ENCODE measurements at places on chromosomes 6 and 20. TPM values are rescaled to one million over a fixed set of nuclear protein-coding genes. Genes with fewer than 3 reads are reported as not detected.

GRCh38 chr20:11833825-11834224, 83.9 kb upstream of the BTBD3 start:
- no peak for DNase-seq

- H3K4me3 ChIP-seq, result no peak overlapping the region
- no peak for DNase-seq
- H3K36me3 ChIP-seq, result no peaks in the 10 kb centered on the region
These were observed 407.8 kb downstream of the CBLN4 start for GRCh38 chr20:55597526-55597925.

DNA sequence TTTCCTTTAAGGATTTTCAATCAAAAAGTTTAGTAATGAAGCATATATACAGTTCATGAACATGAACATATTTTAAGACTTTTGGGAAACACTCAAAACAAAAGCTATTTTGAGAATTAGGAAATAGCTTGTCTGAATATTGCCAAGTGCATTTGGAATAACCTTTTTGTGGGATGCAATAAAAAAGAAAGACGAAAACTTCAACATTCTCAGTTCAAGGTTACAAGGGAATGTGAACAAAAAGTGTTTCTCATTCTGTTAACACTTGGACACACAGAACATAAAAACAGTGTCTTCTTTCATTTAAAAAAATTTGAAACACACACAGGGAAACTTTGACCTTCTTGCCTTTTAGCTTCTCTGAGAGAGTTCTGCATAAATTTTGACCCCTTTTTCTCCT, 72.7 kb upstream of the TCF21 start:
- H3K27ac ChIP-seq, result no peak overlapping the region
- DNase-seq, result no peak
- peaks cover 11% of the 10 kb centered on the region for H3K4me1 ChIP-seq
- H3K27me3 ChIP-seq, result peaks cover 16% of the 10 kb centered on the region

DNA sequence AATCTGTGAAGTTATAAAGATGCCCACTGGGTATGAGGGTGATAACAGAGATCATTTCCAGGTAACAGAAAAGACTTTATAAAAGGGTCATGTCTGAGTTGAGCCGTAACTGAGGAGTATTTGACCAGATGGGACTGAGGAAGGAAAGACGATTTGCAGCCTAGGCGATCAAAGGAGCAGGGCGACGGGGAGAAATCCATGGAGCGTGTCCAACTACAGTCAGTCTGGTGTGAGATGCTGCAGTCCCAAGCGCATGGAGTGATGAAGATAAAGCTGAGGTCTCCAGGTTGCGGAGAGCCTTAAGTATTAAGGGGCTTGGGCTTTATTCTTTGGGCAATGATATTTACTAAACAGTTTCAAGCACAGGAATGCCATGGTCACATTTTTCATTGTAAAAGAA, 166.7 kb downstream of the PRKN start:
- no peak overlapping the region for H3K27ac ChIP-seq
- DNase-seq, result no peak
- no peak overlapping the region for H3K4me3 ChIP-seq
- H3K36me3 ChIP-seq, result peaks cover 21% of the 10 kb centered on the region

- no peaks in the 10 kb centered on the region for H3K27me3 ChIP-seq
- no peak overlapping the region for H3K27ac ChIP-seq
- peaks cover 24% of the 10 kb centered on the region for H3K4me1 ChIP-seq
- no peak overlapping the region for H3K4me3 ChIP-seq
- DNase-seq, result no peak
- H3K36me3 ChIP-seq, result peaks cover 45% of the 10 kb centered on the region
These were observed 12.3 kb downstream of the PPIL1 start for GRCh38 chr6:36862164-36862847.

DNA sequence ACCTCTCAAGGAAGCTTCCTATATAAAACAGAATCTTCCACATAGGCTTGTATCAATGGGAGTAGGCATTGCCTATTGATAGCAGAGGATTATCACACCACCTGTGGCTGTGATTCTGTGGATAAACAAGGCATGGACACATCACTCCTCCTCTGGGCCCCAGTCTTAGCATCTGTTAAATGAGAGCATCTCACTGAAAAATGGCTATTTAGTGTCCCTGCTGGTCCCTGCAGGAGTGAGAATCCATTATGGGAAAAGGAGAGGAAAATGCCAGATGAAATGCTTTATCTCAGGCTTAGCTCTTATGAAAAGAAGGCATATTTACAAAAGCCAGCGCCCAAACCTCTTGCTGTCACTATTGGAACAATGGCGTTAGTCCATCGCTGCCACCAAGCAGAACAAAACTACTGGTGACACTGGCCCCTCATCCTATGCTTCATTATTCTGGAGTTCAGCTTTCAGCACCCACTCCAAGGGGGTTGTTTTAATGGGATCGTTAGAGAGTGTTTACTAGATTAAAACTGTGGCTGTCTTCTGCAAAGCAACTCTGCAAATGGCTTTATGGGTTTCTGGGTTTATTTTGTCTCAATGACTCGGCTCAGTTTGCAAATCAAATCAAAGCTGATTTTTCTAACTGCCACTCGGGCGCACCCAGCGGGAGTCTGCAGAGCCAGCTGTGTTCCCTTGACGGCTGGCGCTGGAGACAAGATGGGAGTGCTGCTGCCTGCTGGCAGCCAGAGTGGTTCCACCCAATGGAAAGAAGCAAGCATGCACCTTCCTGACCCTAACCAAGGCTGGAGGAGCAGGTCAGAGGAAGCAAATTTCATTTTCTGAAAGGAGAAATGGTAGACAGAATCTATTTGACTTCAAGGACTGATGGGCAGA, 658.8 kb upstream of the CHD6 start:
- H3K36me3 ChIP-seq, result no peaks in the 10 kb centered on the region
- H3K4me3 ChIP-seq, result no peak overlapping the region
- no peaks in the 10 kb centered on the region for H3K27me3 ChIP-seq
- no peak overlapping the region for H3K27ac ChIP-seq

DNA sequence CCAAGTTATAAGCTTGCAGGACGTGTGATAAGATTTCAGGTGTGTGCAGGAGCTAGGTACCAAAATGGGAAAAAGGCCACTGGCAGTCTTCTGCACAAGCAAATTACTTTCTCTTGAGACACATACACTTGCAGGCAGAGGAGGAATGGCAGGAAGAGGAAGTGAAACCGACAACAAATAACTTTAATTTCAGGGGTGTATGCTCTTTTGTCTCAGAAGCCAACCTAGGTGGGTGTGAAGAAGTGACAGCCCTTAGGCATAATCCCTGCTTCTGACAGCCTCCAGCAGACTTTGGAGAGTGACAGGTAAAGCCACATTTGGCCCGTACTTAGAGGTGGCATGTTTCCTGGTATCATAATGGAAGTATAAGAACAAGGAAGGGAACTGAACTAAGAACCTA, 118.8 kb upstream of the TRAF3IP2 start:
- peaks cover 44% of the 10 kb centered on the region for H3K36me3 ChIP-seq
- DNase-seq, result peak; percentile 33
- peak overlapping the region; percentile 77 for H3K27ac ChIP-seq
- H3K27me3 ChIP-seq, result no peaks in the 10 kb centered on the region
- H3K4me1 ChIP-seq, result peaks cover 81% of the 10 kb centered on the region
- peak overlapping the region; percentile 0 for H3K4me3 ChIP-seq

DNA sequence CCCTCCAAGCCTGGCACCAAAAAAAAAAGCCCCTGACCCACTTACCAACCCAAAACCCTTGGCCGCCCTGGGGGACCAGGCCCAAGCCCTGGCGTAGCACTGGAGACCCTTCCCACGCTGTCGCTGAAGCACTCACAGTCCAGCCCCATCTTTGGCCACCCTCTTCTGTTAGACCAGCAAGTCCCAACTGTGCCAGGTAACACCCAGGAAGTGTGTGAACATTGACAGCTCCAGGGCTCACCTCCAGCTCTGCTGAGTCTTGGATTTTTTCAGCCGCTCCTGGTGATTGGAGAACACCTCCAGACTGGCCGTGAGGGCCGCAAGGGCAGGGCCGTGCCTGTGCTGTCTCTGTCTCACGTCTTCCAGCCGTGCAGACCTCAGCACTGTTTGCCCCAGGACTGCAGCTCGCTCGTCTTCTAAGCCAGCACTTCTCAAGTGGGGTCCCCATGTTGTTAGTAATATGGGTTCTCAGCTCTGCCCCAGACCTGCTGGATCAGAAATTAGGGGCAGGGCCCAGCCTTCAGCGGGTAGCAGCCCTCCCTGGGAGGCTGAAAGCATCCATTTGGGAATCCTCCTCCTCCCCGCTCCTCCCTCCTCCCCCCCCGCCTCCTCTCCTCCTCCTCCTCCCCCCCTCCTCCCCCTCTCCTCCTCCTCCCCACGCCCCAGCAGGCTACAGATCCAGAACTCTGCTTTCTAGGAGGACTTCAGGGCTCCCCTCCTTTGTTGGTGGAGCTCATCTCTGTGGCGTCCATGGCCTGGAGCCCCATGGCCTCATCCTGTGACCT, 18.1 kb downstream of the NPEPL1 start:
- no peak for DNase-seq
- H3K4me3 ChIP-seq, result no peak overlapping the region
- no peaks in the 10 kb centered on the region for H3K36me3 ChIP-seq
- no peaks in the 10 kb centered on the region for H3K4me1 ChIP-seq
- no peaks in the 10 kb centered on the region for H3K27me3 ChIP-seq
- peak overlapping the region; percentile 18 for H3K27ac ChIP-seq

DNA sequence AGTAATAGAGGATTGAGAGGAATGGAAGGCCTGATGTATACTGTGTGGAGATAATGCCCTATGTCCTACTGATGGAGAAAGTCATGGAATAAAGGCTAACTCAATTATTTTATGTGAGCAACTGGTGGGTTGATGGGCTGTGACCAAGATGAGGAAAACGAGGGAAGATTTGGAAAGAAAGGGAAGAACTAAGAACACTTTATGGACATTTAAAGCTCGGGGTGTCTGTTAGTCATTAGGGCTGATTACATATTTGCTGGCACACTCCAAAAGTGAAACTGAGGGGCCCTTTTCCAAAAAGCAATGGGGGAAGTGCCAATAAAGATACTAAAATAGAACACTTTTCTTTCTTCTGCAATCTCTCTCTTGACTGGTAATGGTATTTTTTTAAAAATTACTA, 439.5 kb downstream of the PLCB1 start:
- no peak for DNase-seq
- no peaks in the 10 kb centered on the region for H3K4me1 ChIP-seq
- H3K27ac ChIP-seq, result no peak overlapping the region
- no peaks in the 10 kb centered on the region for H3K36me3 ChIP-seq
- no peak overlapping the region for H3K4me3 ChIP-seq
- H3K27me3 ChIP-seq, result no peaks in the 10 kb centered on the region

- no peaks in the 10 kb centered on the region for H3K4me1 ChIP-seq
- H3K27ac ChIP-seq, result no peak overlapping the region
- H3K36me3 ChIP-seq, result no peaks in the 10 kb centered on the region
- no peak overlapping the region for H3K4me3 ChIP-seq
These were observed 107.4 kb downstream of the SAMD5 start for GRCh38 chr6:147615659-147616456.

- H3K36me3 ChIP-seq, result no peaks in the 10 kb centered on the region
- no peak overlapping the region for H3K27ac ChIP-seq
- no peaks in the 10 kb centered on the region for H3K4me1 ChIP-seq
- no peak overlapping the region for H3K4me3 ChIP-seq
- DNase-seq, result no peak
These were observed 4.9 kb downstream of the TGM2 start for GRCh38 chr20:38159957-38160756.

GRCh38 chr6:124961777-124962638, at the start of gene RNF217:
RNF217 (plus strand) TSS chr6:124962437; CDS start chr6:124962545, 108 bp downstream.
- H3K36me3 ChIP-seq, result peaks cover 2% of the 10 kb centered on the region
- H3K27me3 ChIP-seq, result peaks cover 52% of the 10 kb centered on the region
- peak within 1 kb of the TSS; percentile 81 for H3K4me3 ChIP-seq
- H3K4me1 ChIP-seq, result peaks cover 41% of the 10 kb centered on the region
- H3K27ac ChIP-seq, result no peak within 1 kb of the TSS

- no peak for DNase-seq
- no peaks in the 10 kb centered on the region for H3K4me1 ChIP-seq
- no peaks in the 10 kb centered on the region for H3K36me3 ChIP-seq
- no peak overlapping the region for H3K4me3 ChIP-seq
These were observed 10.6 kb upstream of the RBBP8NL start for GRCh38 chr20:62437927-62438326.

DNA sequence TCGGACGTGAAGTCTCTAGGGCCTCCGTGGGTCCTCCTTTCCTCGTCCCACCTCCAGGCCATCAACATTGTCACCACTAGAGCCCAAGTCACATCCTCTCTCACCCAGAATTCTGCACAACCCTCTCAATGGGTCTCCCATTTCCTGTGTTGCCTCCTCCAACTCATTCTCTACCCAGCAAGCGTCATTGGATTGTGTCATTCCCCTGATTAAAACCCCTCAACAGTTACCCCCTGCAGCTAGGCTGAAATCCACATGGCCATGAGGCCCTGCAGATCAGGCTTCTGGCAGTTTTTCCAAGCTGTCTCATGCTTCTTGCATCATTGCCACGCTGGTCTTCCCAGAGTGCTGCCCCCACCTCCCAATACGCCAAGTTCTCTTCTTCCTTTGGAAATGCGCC, 12.9 kb upstream of the FAM210B start:
- H3K4me3 ChIP-seq, result no peak overlapping the region
- peaks cover 30% of the 10 kb centered on the region for H3K27me3 ChIP-seq

- peaks cover 2% of the 10 kb centered on the region for H3K27me3 ChIP-seq
- no peak for DNase-seq
- peaks cover 46% of the 10 kb centered on the region for H3K4me1 ChIP-seq
- peak overlapping the region; percentile 0 for H3K4me3 ChIP-seq
- peak overlapping the region; percentile 21 for H3K27ac ChIP-seq
These were observed 28.5 kb upstream of the CCR6 start for GRCh38 chr6:167094436-167094819.

GRCh38 chr20:32965581-32966373, 38.5 kb downstream of the SUN5 start:
- no peaks in the 10 kb centered on the region for H3K27me3 ChIP-seq
- H3K4me1 ChIP-seq, result peaks cover 77% of the 10 kb centered on the region
- peak overlapping the region; percentile 30 for H3K27ac ChIP-seq
- no peaks in the 10 kb centered on the region for H3K36me3 ChIP-seq

GRCh38 chr6:38483526-38483925, 156.2 kb downstream of the BTBD9 start:
- no peaks in the 10 kb centered on the region for H3K27me3 ChIP-seq
- DNase-seq, result no peak
- H3K4me3 ChIP-seq, result no peak overlapping the region
- H3K27ac ChIP-seq, result no peak overlapping the region
- no peaks in the 10 kb centered on the region for H3K4me1 ChIP-seq
- no peaks in the 10 kb centered on the region for H3K36me3 ChIP-seq

GRCh38 chr6:127522714-127523113, 3.6 kb upstream of the MTCL3 start:
- H3K27me3 ChIP-seq, result peaks cover 51% of the 10 kb centered on the region
- DNase-seq, result no peak
- no peak overlapping the region for H3K4me3 ChIP-seq
- H3K27ac ChIP-seq, result no peak overlapping the region
- no peaks in the 10 kb centered on the region for H3K36me3 ChIP-seq
- peaks cover 16% of the 10 kb centered on the region for H3K4me1 ChIP-seq

DNA sequence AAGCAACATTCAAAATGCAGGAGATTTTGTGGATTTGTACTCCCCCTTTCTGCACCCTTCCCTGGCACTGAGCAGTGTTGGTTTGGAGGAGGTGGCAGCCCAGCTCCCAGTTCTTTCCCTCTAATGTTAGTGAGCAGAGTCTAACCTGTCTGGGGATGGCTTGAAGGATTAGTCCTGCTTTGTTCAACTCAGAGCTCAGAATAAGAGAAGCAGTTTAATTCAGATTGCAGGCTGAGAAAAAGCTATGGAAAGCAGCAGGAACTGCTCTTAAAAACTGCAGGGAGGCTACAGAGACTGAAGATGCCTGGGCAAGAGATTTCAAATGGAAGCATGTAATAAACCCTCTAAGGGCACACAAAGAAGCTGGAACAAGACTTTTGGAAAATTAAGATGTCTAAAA, 223.4 kb upstream of the GGTLC1 start:
- H3K27ac ChIP-seq, result no peak overlapping the region
- H3K4me3 ChIP-seq, result no peak overlapping the region
- H3K27me3 ChIP-seq, result peaks cover 39% of the 10 kb centered on the region

The GPLD1 gene
- total RNA-seq, result 0.52 TPM

The CLDN20 gene
- not detected for total RNA-seq

The BTNL2 gene
- total RNA-seq, result not detected

The CST5 gene
- not detected for total RNA-seq

The MLN gene
- total RNA-seq, result not detected

The BFSP1 gene
- total RNA-seq, result 0.19 TPM

All from activated naive CD4-positive, alpha-beta T cell treated with anti-CD3 and anti-CD28 coated beads for 36 hours (primary cell).